Activated CD8-positive, alpha-beta T cell treated with anti-CD3 and anti-CD28 coated beads, Interleukin-2, amount 10 ng/mL, durations not matched to agents 7 days and 5 days (primary cell): ENCODE measurements at places on chromosomes 4 and X. TPM values are rescaled to one million over a fixed set of nuclear protein-coding genes. Genes with fewer than 3 reads are reported as not detected.

- peak; percentile 20 for DNase-seq
Measured at GRCh38 chrX:103063191-103063845, 653 bp downstream of the BEX1 start.

DNA sequence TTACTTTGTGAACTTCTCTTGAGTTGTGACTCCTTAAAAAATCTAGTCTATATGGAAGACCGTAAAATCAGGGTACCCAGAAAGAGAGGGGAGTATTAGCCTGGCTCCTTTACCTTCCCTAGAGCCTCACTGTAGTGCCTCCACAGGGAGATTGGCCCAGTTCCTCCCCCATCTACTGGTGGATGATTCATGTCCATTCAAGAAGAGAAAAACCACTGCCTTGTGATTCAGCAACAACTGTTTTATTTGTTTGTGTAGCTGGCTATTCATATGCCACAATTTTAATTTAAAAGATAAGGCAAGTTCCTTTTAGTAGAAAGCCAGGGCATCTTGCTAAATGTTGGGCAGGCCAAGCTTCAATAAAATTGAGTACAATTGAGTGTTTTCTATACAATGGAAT, 221.8 kb upstream of the KCNIP4 start:
- DNase-seq, result no peak

- peak; percentile 58 for DNase-seq
Measured at GRCh38 chr4:150867148-150867547, 147.9 kb downstream of the LRBA start.

The ARHGAP36 gene
- not detected for total RNA-seq

GRCh38 chrX:148412006-148412405, 88.4 kb upstream of the AFF2 start:
- no peak for DNase-seq

GRCh38 chr4:112251019-112251643, 19.5 kb downstream of the AP1AR start:
- no peak for DNase-seq

The TMPRSS11D gene
- not detected for total RNA-seq

DNA sequence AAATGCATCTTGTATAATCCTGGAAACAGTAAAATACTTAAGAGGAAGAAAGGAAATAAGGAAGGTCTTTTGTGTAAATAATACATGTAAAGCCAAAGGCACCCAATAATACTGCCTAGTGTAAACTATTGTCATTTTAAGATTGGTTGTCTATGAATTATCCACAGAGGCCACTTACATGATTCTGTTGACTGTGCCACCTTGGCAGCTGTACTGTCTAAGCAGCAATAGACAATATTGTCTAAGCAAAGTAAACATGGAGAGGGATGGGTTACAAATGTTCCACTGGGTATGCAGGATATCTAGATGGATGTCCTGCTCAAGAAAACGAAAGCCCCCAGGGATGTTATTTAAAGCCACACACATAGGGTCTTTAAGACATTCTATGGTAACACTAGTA, 19.4 kb downstream of the BEND4 start:
- no peak for DNase-seq

The IL15 gene
- total RNA-seq, result 0.91 TPM

GRCh38 chr4:15652191-15652590, 3.0 kb downstream of the FBXL5 start:
- DNase-seq, result no peak

The FATE1 gene
- total RNA-seq, result not detected
